ENCODE measurements at places on chromosomes 6 and 20. TPM values are rescaled to one million over a fixed set of nuclear protein-coding genes. Genes with fewer than 3 reads are reported as not detected.

- H3K4me1 ChIP-seq, result no peaks in the 10 kb centered on the region
- H3K27me3 ChIP-seq, result peaks cover 43% of the 10 kb centered on the region
- H3K36me3 ChIP-seq, result no peaks in the 10 kb centered on the region
- H3K27ac ChIP-seq, result no peak overlapping the region
These were observed 28.1 kb upstream of the BMP7 start for GRCh38 chr20:57294550-57294949.

DNA sequence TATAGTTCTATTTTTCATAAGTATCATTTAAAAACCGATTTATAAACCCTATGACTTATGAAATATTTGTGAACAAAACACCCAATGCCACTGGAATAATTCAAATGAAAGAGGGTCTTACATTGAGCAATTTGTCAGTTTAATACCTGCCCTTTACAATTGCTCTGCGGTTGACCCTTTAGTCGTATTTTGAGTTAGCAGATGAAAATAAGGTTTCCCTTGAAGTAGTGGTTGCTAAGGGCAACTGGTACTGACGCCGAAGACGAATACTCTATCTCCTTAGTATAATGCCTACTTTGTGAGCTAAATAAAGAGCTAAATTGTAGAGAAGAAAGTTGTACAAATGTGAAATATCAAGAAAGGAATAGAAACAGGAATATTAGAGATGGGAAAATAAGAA lies 69.4 kb downstream of the KCNQ5 start:
- no peaks in the 10 kb centered on the region for H3K4me1 ChIP-seq
- no peak for DNase-seq
- no peak overlapping the region for H3K27ac ChIP-seq
- H3K4me3 ChIP-seq, result no peak overlapping the region
- H3K27me3 ChIP-seq, result no peaks in the 10 kb centered on the region

DNA sequence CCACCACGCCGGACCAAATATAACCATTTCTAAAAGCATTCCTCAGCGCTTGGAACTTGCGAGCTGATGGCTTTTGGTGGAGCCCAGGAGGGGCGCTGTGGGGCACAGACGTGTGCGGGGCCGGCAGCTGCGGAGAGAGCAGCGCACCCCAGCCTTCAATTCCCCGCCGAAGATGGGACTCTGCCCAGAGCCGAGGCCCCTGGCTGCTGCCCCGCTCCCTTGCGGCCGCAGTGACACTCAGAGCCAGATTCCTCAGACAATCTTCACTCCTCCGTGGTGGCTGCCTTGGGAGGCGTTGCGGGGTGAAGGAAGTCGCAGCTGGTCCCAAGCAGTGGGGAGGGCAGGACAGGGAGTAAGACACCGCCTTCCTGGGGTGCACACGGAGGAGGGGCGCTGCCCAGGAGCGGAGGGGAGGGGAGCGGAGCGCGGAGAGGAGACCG lies 87.7 kb downstream of the TMEM242 start:
- no peaks in the 10 kb centered on the region for H3K36me3 ChIP-seq
- no peak overlapping the region for H3K27ac ChIP-seq
- peak overlapping the region; percentile 69 for H3K4me3 ChIP-seq
- peaks cover 9% of the 10 kb centered on the region for H3K27me3 ChIP-seq

- H3K36me3 ChIP-seq, result no peaks in the 10 kb centered on the region
- H3K27ac ChIP-seq, result no peak overlapping the region
- H3K4me1 ChIP-seq, result no peaks in the 10 kb centered on the region
- 0 out of 2 replicates have a peak, but pooled peaks cover 4% of the 10 kb centered on the region for H3K27me3 ChIP-seq
- H3K4me3 ChIP-seq, result no peak overlapping the region
- DNase-seq, result peak; percentile 10
These were observed 179.8 kb downstream of the CLIC5 start for GRCh38 chr6:45835721-45836437.

GRCh38 chr20:4794846-4795245 lies 73.1 kb downstream of the PRND start:
- no peak overlapping the region for H3K4me3 ChIP-seq
- peak overlapping the region; percentile 56 for H3K27ac ChIP-seq
- H3K36me3 ChIP-seq, result no peaks in the 10 kb centered on the region
- DNase-seq, result peak; percentile 65
- H3K4me1 ChIP-seq, result peaks cover 10% of the 10 kb centered on the region
- no peaks in the 10 kb centered on the region for H3K27me3 ChIP-seq

GRCh38 chr6:26025047-26025893 lies 62.0 kb upstream of the HFE start:
- no peaks in the 10 kb centered on the region for H3K27me3 ChIP-seq
- peak overlapping the region; percentile 81 for H3K4me3 ChIP-seq
- no peaks in the 10 kb centered on the region for H3K36me3 ChIP-seq
- peaks cover 22% of the 10 kb centered on the region for H3K4me1 ChIP-seq

DNA sequence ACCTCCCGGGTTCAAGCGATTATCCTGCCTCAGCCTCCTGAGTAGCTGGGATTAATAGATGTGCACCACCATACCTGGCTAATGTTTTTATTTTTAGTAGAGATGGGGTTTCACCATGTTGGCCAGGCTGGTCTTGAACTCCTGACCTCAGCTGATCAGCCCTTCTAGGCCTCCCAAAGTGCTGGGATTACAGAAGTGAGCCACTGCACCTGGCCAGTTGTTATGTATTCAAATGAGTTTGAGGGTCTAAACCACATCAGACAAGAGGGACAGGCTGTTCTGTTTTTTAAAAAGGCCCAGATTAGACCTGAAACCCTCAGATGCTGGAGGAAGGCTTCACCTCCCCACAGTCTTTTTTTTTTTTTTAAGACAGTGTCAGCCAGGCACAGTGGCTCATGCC lies 4.1 kb upstream of the SPAG4 start:
- DNase-seq, result no peak
- no peaks in the 10 kb centered on the region for H3K27me3 ChIP-seq
- no peaks in the 10 kb centered on the region for H3K4me1 ChIP-seq
- no peak overlapping the region for H3K27ac ChIP-seq

- DNase-seq, result no peak
- H3K27me3 ChIP-seq, result no peaks in the 10 kb centered on the region
- no peak overlapping the region for H3K27ac ChIP-seq
- no peak overlapping the region for H3K4me3 ChIP-seq
These were observed 306.5 kb upstream of the SPTLC3 start for GRCh38 chr20:12702312-12702711.

- no peak for DNase-seq
- H3K4me1 ChIP-seq, result peaks cover 15% of the 10 kb centered on the region
- H3K27ac ChIP-seq, result no peak overlapping the region
- H3K36me3 ChIP-seq, result no peaks in the 10 kb centered on the region
- no peak overlapping the region for H3K4me3 ChIP-seq
These were observed 148.2 kb upstream of the PREP start for GRCh38 chr6:105550955-105551620.

DNA sequence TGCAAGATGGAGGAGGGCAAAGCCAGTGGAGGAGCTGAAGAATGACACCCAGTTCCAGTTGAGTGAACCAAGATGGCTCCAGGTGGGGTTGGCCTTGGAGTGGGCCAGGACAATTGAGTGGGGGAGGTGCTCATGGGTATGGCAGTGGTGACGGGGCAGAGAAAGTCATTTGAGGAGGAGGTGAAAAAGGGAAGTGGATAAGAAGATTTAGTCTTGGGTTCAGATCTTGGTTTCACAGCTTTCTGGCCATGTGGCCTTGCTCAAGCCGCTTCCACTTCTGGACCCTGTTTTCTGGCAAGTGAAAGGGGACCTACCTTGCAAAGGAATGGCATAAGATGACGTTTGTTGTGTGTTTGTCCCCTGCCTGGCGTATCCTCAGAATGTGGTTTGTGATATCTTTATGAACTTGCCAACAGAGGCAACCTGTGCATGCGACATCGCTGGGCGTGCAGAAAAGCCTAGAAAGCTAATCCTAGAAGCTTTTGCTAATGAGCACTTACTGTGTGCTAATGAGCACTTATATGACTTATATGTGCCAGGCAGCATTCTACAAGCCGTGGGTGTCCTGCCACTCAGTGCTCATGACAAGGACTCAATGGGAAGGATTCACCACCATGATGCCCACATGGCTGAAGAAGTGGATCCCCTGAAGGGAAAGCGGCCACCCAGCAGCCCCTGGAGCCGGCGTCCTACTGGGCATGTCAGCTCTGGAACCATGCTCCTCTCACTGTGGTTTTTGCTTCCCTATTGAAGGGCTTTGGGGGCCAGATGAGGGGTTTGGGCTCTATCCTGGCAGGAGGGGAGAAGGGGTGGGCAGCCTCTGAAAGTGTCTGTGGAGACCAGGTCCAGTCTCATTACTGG lies 23.6 kb upstream of the STX16 start:
- DNase-seq, result no peak
- H3K36me3 ChIP-seq, result no peaks in the 10 kb centered on the region
- no peak overlapping the region for H3K27ac ChIP-seq
- no peaks in the 10 kb centered on the region for H3K27me3 ChIP-seq
- peaks cover 42% of the 10 kb centered on the region for H3K4me1 ChIP-seq

GRCh38 chr20:24095756-24096155 lies 107.2 kb upstream of the GGTLC1 start:
- no peaks in the 10 kb centered on the region for H3K36me3 ChIP-seq
- peaks cover 9% of the 10 kb centered on the region for H3K27me3 ChIP-seq
- no peak overlapping the region for H3K27ac ChIP-seq
- H3K4me3 ChIP-seq, result no peak overlapping the region
- DNase-seq, result no peak

- H3K4me3 ChIP-seq, result no peak overlapping the region
- no peak for DNase-seq
- H3K27me3 ChIP-seq, result no peaks in the 10 kb centered on the region
- no peaks in the 10 kb centered on the region for H3K4me1 ChIP-seq
- no peak overlapping the region for H3K27ac ChIP-seq
- H3K36me3 ChIP-seq, result no peaks in the 10 kb centered on the region
These were observed 69.5 kb upstream of the LGSN start for GRCh38 chr6:63389191-63389844.

- peak; percentile 39 for DNase-seq
- no peak overlapping the region for H3K4me3 ChIP-seq
- H3K27me3 ChIP-seq, result no peaks in the 10 kb centered on the region
These were observed 3.6 kb downstream of the DOP1A start for GRCh38 chr6:83071023-83071422.

- DNase-seq, result peak; percentile 10
- no peak overlapping the region for H3K27ac ChIP-seq
- peaks cover 2% of the 10 kb centered on the region for H3K4me1 ChIP-seq
- peaks cover 64% of the 10 kb centered on the region for H3K27me3 ChIP-seq
- H3K36me3 ChIP-seq, result no peaks in the 10 kb centered on the region
- H3K4me3 ChIP-seq, result peak overlapping the region; percentile 76
These were observed 16.9 kb upstream of the ZSCAN9 start for GRCh38 chr6:28208111-28208659.

GRCh38 chr6:32969685-32970412 lies 1.5 kb downstream of the BRD2 start:
- peak; percentile 98 for DNase-seq
- peak overlapping the region; percentile 100 for H3K27ac ChIP-seq
- H3K4me3 ChIP-seq, result peak overlapping the region; percentile 87

DNA sequence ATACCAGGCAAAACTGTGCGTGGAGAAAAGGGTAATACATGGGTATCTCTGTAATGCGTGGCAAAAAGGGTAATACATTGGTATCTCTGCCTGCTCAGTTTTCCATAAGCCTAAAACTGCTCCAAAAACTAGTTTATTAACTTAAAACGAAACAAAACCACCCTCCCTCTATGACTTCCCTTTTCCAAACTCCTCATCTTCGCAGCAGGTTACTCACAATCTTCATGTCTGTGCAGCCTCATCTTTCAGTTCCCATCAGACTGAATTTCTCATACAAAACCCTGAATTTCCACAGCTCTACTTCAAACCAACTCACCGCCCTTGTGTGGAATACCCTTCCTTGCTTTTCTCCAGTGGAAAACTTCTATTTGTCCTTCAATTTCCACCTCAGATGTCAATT lies 199.4 kb downstream of the PHACTR1 start:
- no peaks in the 10 kb centered on the region for H3K36me3 ChIP-seq
- peaks cover 14% of the 10 kb centered on the region for H3K27me3 ChIP-seq
- no peak for DNase-seq
- no peak overlapping the region for H3K4me3 ChIP-seq
- no peaks in the 10 kb centered on the region for H3K4me1 ChIP-seq

- no peak overlapping the region for H3K27ac ChIP-seq
- no peaks in the 10 kb centered on the region for H3K36me3 ChIP-seq
- H3K4me1 ChIP-seq, result peaks cover 20% of the 10 kb centered on the region
- no peaks in the 10 kb centered on the region for H3K27me3 ChIP-seq
- no peak overlapping the region for H3K4me3 ChIP-seq
These were observed 88.9 kb upstream of the OGFRL1 start for GRCh38 chr6:71199736-71200135.

DNA sequence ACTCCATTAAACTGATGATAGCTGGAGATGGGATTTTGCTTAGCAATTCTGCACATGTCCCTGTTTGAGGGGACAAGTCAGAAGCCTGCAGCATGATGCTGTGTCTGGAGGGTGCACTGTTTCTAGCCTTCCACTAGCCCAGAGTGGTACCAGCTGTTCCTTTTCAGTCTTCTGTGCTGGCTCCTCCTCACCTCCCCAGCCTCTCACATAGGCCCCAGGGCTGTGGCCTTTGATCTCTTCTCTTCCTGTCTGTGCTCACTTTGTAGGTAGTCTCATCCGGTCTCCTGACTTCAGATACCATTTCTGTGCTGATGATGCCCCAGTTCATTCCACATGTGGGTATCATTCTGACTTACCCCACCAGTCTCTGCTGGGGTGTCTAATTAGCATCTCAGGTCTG lies 126.3 kb downstream of the HIVEP1 start:
- H3K27ac ChIP-seq, result no peak overlapping the region
- no peaks in the 10 kb centered on the region for H3K36me3 ChIP-seq
- H3K4me3 ChIP-seq, result no peak overlapping the region

DNA sequence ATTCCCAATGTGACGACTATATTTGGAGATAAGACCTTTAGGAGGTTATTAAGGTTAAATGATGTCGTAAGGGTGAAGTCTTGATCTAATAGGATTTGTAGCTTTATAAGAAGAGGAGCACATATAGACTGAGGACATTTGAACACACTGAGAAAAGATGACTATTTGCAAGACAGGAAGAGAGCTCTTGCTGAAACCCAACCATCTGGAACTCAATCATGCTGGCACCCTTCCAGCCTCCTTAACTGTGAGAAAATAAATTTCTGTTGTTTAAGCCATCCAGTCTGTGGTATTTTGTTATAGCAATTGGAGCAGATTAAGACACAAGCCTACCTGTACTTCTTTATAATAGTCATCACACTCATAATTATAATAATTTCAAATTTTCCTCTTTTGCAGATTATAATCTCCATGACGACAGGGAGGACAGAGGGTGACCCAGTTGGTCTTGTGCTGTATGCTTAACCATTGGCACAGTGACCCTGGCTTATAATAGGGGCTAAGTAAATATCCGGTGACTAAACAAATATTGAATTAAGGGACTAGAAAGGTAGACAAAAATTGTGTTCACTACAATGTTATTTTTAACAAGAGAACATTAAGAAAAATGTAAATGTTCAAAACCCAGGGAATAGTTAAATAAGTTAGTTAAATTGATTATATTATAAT lies 206.4 kb upstream of the HDDC2 start:
- H3K4me3 ChIP-seq, result no peak overlapping the region
- peak; percentile 14 for DNase-seq
- no peaks in the 10 kb centered on the region for H3K36me3 ChIP-seq
- no peaks in the 10 kb centered on the region for H3K4me1 ChIP-seq
- no peak overlapping the region for H3K27ac ChIP-seq

COL9A1 gene
- total RNA-seq, result not detected

AIG1 gene
- 33.1 TPM for total RNA-seq

C6orf141 gene
- total RNA-seq, result not detected

MRAP2 gene
- total RNA-seq, result 1.3 TPM

XKR7 gene
- not detected for total RNA-seq

TNFRSF6B gene
- total RNA-seq, result 39.9 TPM

BACH2 gene
- total RNA-seq, result under 0.01 TPM

TIAM2 gene
- total RNA-seq, result 5.1 TPM

ULBP1 gene
- total RNA-seq, result 6.1 TPM

SLA2 gene
- not detected for total RNA-seq
